ENCODE measurements at places on chromosomes 6 and 20.

DNA sequence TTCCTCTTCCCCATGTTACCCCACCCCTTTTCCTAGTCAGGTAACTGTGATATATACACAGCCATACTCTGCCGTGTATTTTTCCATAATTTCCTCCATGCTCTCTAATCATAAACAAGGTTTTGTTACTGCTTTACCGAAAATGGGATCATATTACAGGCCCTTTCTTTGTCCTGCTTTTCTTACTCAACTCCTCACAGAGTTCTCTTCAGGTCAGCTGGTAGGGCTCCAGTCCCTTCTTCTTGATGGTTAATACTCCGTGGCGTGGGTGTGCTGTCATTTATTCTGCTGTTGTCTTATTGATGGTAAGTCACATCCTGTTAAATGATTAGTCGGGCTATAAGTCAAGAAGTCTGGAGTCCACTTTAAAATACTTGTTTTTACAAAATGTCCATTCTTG, 24.9 kb upstream of the PI16 start:
- no peak for DNase-seq

- no peak for DNase-seq
Observed at GRCh38 chr20:10788877-10789276, 115.1 kb upstream of the JAG1 start.

- DNase-seq: no peak
Observed at GRCh38 chr6:62367601-62368000, 81.6 kb upstream of the KHDRBS2 start.

DNA sequence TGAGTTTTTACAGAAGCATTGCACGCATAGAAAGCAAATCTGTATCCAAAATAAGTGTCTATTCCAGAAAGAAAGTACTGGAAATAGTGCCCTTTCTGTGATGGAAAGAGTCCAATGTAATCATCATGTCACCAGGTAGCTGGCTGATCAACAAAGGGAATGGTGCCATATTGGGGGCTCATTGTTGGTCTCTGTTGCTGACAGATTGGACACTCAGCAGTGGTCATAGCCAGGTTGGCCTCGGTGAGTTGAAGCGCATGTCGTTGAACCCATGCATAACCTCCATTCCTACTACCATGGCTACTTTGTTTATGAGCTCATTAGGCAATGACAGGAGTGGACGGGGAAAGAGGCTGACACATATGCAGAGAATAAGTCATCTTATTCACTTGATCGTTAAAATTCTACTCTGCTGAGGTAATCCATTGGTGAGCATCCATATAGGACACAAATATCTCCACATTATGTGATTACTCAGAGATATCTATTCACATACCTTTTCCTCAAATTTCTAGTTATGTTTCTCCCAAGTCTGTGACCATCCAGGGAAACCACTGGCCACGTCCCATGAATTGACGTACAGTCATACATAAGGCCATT, 560.5 kb downstream of the HAO1 start:
- no peak for DNase-seq

DNA sequence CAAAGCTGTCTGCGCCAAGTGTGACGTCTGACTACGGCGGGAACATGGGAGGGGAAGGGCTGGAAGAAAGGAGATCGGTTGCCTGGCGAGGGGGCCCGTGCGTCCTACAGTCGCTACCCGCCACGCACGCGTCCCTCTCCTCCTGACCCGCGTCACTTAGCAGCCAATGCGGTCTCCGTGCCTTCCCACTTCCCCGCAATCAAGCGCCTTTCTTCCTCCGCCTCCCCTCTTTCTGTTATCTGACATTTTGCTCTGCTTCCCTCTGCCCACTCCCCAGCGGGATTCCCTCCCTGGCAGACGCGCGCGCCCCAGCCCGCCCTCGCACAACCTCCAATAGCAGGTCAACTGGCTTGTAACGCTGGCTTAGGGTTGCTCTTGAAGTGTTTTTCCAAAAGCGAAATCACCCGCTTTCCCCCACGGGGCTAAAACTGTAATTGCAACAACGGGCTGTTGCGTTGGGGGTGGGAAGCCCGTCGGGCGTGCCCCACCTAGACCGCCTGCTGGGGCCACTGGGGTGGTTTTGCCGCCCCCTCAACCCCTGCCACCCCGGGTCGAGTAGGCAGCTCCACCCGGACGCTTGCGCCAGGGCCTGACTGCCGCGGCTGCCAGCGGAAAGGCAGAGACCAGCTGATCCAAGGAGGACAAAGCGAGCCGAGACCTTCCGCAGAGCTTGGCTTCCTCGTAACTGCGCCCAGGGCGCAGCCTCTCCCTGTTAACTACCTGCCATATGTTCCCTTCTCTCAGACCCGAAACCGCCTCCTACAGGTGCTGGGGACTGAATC, 6.2 kb upstream of the SOX4 start:
- no peak for DNase-seq

All from natural killer cell treated with Interleukin-12 subunit alpha and Interleukin-12 subunit beta and Interleukin-15 and Interleukin-18, amount 100 ng/mL, for 72 hours (primary cell).